AG04449 (cell line): ENCODE measurements at places on chromosomes 1 and 21.

DNA sequence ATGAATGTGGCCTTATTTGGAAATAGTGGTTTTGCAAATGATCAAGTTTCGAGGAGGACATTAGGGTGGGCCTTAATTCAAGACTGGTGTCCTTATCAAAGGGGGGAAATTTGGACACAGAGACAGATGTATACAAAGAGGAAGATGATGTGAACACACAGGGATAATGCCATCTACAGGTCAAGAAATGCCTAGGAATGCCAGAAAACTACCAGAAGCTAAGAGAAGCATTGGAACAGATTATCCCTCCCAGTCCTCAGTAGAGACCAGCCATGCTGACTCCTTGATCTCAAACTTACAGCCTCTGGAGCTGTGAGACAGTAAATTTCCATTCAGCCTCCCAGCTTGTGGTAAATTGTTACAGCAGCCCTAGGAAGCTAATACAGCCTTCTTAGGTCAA, 151.4 kb downstream of the PTGER3 start:
- no peak for DNase-seq

DNA sequence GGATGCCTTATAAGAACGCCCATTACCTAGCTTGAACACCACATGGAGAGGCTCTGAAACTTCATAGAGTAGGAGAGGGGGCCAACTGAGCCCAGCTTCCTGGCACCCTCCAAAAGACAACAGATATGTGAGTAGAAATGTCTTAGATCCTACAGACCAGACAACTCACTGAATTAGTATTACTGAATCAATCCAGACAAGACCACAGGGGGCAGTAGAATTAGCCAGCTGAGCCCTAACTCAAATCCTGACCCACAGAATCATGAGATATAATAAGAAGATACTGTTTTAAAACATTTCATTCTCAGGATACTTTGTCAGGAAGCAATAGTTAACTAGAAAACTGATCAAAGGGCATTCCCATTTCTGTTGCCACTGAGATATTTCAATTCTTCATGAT, 45.8 kb upstream of the C1orf21 start:
- DNase-seq = no peak

GRCh38 chr1:111847466-111847865, 91.8 kb downstream of the DDX20 start:
- no peak for DNase-seq

DNA sequence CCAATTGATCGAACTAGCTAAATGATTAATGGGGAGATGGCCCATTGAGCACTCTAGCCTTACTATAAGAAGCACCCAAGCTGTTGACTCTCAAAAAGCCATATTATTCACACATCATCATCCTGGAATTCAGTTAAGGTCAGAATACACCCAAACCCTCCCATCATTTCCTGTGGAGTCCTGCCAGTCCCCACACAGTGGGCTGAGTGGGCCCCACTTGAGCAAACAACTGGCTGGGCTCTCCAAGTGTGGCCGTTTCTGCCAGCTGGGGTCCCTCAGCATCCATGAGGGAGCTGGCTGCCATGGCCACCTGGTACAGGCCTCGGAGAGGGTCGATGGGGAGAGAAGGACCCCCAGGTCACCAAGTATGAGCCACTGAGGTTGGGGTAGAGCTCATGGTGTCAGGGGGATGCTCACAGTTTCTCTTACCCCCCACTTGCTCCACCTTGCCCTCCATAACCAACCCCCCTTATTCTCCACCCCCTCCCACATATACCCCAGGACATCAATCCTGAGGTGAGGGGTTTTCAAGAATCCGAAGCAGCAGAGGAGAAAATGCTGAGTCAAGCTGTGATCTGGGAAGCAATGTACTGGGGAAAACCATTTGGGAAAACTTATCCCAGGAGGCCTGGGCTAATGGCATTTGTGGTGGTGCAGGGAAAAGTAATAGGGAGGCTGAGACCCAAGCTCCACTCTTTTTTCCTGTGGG, 60.3 kb downstream of the UBE2T start:
- peak; percentile 40 for DNase-seq

GRCh38 chr1:43225168-43225567, 44.6 kb upstream of the TMEM125 start:
- no peak for DNase-seq

DNA sequence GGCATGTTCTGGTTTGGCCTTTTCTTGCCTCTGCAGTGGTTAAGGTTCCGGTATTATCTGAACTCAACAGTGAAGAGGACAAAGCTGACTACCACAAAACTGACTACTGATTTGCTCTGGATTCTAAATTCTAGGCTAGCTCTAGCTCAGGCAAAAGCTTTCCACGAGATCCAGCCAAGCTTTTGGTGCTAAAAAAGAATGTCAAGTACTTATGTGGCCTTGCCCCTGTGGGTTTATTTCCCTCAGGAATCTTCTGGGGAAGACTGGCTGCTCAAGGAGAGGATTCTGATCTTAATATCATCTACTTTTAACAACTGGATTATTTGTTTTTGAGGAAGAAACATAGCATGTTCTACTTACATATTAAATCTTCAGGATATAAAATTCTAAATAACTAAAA, 26.1 kb upstream of the MTMR11 start:
- DNase-seq = no peak

DNA sequence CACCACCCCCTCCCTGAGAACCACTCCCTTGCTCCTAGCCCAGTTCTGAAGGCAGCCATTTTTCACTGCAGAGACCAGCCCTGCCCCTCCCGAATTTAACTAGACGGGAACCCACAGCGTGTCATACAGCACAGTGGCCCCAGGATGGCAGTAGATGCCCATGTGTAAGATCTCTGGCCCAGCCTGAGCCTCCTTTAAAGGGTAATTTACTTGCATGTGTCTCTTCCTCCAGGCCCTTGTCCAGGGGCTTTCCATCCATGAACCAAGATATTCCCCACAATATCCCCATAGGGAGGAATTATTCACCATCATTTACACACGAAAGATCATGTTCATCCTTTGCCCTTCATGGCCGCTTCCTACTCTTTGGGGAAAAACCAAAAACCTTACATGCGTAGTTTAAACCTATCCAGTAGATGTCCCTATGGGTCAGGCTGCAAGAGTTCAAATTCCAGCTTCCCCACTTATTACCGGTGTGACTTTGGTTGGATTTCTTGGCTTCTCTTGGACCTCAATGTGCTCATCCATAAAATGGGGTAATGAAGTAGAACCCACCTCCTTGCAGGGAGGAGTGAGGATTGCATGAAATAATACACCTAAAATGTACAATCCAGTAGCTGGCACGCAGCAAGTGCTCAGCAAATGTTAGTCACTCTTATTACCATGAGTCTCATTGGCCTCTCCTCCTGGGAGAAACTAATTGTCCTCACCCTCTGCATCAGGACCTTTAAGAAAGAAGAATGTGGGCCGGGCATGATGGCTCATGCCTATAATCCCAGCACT, 4.0 kb upstream of the LACTBL1 start:
- DNase-seq = peak; percentile 44

- DNase-seq = no peak
These were observed 248.7 kb upstream of the DAB1 start for GRCh38 chr1:57672346-57673140.

DNA sequence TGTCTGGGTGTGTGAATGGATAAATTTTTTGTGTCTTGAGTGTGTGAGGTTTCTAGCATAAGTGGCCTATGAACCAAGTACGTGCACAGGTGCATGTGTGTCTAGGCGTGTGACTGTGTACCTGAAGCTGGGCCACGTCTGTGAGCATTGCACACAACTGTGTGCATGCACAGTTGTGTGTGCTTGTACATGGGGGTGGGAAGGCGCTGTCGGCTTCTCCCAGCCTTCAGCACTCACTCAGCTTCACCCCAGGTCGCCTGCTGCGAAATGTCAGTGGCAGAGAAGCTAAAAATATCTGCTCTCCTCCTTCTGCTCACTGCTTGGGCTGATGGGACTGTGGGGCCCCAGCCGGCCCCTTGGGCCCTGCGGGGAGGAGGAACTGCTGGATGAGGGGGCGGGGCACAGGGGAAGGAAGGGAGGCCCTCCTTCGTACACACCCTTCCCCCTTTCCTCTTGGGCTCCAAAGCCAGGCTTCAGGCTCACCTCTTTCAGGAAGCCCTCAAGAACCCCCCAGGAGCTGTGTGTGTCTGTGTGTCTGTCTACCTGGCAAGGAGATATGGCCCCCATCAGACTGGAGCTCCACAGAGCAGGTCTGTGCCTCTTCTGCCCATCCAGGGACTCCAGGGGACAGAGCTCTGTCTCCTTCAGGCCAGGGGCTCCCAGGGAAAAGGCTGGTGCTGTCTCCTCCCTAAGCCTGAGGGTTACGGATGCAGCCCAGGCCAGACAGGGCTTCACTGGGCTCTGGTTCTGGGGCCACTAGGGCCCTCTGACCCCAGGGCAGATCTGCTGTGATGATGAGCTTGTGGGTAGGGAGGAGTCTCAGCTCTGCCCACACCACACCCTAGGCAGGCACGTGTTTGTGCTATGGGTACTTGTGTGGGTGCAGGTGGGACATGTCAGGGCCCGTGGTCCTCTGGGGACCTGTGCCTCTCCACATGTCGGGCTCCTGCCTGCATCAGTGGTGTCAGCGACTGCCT, 35.6 kb upstream of the WASF2 start:
- no peak for DNase-seq

GRCh38 chr1:214623430-214623829, 20.4 kb downstream of the CENPF start:
- no peak for DNase-seq

GRCh38 chr1:109502364-109502851, 7.1 kb downstream of the AMIGO1 start:
- no peak for DNase-seq

GRCh38 chr1:202105571-202106339, 17.0 kb upstream of the GPR37L1 start:
- DNase-seq = no peak

- DNase-seq = no peak
These were observed 709 bp downstream of the PRELP start for GRCh38 chr1:203476216-203476814.

- no peak for DNase-seq
These were observed 370.9 kb downstream of the PTPRU start for GRCh38 chr1:29607236-29607635.

DNA sequence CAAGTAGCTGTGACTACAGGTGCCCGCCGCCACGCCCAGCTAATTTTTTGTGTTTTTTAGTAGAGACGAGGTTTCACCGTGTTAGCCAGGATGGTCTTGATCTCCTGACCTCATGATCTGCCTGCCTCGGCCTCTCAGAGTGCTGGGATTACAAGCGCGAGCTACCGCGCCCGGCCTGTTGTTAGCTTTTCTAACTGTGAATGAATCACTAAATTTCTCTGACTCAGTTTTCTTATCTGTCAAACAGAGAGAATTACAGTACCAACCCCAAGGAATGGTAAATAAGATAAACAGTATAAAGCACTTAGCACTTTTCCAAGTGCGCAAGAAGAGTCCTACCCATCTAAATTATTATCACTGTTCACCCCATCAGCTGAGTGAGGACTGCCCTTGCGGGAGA, 193.6 kb downstream of the VAV3 start:
- no peak for DNase-seq

DNA sequence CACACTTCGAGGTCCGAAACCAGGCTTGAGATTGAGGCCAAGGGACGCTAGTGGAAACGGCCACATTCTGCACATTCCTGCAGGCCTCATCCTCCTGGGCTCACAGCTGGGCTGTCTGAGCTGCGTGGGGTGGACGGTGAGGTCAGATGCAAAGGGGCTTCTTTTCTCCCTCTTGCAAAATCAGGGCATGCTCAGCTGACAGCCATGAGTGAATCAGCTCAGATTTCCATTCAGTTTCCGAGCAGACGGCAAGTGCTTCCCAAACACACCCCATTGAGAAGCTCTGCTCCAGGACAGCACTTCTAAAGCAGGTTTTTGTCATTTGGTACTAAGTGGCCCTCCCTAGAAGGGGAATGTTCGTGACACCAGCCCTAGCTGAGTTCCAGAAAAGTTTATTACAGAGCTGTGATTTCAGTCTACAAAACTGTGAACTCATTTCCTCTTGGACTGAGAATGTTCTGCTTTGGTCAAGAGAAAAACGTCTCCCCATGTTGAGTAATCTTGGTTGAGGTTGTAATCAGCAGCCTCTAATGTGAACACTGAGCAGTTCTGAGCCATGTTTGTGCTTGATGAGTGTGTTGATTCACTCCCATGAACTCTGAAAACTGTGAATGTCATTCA, 10.0 kb downstream of the PDPN start:
- no peak for DNase-seq

DNA sequence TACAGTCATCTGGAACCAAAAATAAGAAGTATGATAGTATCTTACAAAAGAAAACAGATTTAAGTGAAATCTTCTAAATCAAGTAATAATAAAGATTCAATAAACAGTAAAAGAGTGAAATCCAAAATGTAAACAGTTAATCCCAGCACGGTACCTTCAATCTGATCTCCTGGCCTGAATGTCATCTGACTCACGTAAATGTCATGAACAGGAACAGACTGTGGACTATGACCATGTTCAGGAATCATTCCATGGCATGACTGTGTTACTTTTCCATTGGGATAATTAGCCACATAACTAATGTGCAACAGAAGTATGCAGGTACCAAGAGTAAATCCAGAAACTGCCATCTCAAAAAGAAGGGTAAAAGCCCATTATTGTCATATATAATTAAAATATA, 18.0 kb downstream of the FRRS1 start:
- no peak for DNase-seq

- DNase-seq = no peak
These were observed 349.4 kb upstream of the RUNX1 start for GRCh38 chr21:35398346-35398982.

DNA sequence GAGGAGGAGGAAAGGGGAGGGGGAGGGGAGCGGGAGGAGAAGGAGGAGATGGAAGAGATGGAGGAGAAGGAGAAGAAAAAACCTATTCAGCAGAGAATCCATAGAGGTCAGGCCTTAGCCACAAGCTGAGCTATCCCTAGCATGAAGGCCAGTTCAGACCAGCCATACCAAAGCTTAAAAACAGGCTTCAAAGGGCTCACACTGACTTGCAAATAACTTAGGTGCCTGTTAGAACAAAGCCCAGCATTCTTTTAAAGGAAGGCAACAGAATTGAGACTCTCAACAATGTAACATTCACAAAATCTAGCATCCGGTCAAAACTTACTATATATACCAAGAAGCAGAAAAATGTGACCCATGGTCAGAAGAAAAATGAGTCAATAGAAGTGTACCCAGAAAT, 43.6 kb upstream of the IFFO2 start:
- no peak for DNase-seq

- no peak for DNase-seq
These were observed 4.3 kb upstream of the SLX9 start for GRCh38 chr21:44935533-44935927.
